ENCODE measurements at places on chromosomes 6 and 20.

DNA sequence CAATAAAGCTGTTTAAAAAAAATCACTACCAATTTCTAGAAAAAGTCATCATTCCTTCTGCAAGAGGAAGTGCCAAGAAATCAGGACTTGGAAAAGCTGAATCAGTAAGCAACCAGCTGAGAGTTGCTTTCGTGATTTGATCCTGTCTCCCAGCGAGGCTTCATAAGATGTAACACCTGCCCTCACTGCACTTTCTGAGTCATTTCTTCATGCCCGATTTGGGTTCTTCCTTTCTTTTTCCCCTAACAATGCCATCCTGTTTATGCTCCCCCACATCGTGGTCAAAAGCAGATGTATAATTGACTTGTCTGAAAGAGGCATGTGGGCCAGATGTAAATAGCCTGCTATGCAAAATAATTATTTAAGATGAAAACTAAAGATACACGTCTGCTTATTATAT lies 52.1 kb downstream of the RIPOR2 start:
- no peak for DNase-seq

GRCh38 chr20:15708984-15709598 lies 864.2 kb downstream of the KIF16B start:
- peak; percentile 35 for DNase-seq

- DNase-seq: no peak
These were observed 160.1 kb upstream of the CITED2 start for GRCh38 chr6:139534472-139535115.

DNA sequence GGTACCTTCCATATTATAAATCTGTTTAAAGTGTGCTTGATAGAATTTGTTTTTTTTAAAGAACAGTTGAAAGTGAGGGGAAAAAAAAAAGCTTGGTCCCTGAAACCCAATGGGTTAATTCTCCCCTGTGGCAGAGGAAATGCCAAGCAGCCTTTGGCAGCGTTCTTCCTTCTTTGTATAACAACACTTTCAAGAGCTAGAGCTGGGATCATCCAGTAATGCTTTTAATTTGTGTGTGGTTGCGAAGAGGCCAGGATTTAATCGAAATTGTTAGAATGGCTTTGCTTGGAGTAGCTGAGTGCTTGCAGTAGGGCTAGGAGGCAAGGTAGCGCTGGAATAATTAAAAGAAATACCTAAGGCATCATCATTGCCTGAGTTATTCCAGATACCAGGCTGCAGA lies 692.0 kb downstream of the DHX35 start:
- DNase-seq: no peak
